Cortex of kidney (tissue), 1 donor: ENCODE measurements at places on chromosomes 7 and 10.

GRCh38 chr10:1638889-1639419, 98.4 kb downstream of the ADARB2 start:
- DNase-seq = no peak

DNA sequence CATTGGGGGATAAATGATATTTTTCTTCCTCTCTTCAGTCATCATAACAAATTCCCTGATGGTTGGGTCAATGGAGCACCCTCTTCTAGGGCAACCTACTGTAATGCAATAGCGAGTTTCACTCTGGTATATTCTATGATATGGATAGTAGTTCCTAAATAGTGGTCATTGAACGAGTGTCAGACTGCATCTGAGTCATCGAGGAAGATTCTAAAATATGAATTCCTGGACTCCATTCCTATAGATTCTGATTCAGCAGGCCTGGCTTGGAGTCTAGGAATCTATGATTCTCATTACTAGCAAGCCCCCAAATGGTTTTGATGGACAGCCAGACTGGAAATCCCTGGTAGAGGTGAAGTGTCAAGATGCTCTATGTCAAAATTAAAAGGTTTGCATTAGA, 254.5 kb downstream of the BUB3 start:
- no peak for DNase-seq

DNA sequence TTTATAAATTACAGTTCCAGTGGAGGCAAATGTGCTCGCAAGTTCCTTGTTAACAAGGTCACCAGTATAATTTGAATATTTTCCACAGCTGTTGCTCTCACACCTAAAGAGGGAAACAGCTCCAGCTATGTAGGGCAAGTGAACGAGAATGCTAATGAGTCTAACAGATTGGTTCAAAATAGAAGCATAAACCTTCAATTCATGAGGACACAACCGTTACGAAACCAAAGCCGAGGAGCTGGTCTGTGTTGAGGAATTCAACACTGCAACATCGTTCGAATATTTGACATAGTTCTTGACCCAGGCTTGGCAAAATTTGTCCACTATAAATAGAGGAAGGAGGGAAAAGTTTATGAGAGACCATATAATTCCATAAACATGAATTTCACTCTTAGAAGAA, 161.3 kb downstream of the KLF6 start:
- DNase-seq = no peak

DNA sequence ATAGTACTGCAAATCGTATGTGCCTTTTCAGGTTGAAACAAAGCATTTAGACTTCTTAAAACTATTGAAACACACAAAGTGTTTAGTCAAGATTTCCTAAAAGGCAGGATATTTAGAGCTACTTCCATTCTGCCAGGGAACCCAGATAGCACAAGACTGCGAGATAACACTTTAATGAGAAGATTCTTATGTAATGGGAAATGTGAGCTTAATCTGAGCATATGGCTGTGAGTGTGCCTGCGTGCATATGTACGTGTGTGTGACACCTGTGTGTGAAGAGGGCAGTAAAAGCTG, 14.3 kb upstream of the JCAD start:
- DNase-seq = no peak

- no peak for DNase-seq
Measured at GRCh38 chr7:144818511-144818910, 17.3 kb downstream of the TPK1 start.

DNA sequence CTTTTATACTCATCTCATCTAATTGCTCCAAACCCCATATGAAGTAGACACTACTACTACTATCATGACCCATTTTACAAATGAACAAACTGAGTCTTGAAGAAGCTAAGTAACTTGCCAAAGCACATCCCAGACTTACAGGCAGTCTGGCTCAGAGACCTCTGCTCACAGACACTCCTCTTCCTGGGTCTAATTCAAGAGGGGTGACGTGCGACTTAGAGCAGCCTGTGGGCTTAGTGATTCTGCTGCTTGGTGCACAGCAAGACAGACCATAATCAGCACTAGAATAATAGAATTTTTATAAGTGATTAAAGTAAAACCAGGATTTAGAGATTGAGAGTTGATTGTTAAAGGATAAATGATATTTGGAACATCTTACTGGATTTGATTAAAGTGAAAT, 750.8 kb downstream of the AUTS2 start:
- DNase-seq = no peak

GRCh38 chr7:116227678-116228239, 17.4 kb downstream of the TES start:
- DNase-seq = no peak

- DNase-seq = no peak
Measured at GRCh38 chr7:44415510-44415909, 74.9 kb downstream of the NUDCD3 start.

DNA sequence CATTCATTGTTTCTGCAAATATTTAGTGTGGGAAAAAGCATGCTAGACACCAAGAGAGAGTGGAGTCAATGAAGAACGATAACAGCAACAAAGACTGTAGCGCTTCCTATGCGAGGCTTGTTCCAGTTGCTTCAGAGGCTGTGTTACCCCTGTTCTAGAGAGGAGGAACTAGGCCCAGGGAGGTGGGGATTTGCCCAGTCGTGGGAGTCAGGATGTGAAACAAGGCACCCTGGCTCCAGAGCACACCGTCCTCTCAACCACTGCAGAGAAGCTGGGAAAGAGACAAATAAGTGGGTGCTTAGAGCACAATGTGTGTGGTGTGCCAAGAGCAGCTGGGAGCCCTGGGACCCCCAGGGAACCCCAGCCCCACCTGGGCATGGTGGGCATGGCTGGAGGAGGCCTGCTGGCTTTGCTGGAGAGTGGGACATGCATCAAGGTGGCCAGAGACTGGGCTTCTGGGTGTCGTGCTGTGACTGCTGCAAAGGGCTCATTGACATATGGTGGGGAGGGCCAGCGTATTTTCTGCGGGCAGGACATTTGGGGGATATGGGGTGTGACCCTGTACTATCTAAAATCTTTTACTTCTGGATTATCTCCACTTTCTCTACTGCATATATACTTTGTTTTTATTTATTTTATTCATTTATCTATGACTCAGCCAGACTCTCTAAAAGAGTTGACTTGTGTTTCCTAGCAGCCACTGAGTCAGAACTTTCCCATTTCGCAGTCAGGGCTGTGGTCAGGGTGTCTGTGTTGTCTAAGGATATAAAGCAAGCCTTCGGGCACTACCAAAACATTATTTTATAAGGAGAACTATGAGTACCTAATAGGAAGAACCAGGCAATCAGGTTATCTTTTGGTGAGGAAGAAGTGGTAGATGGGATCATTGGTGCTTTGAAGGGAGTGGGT, 95.4 kb downstream of the TCF7L2 start:
- DNase-seq = no peak

- no peak for DNase-seq
Measured at GRCh38 chr10:70925377-70926225, 37.2 kb upstream of the PCBD1 start.

DNA sequence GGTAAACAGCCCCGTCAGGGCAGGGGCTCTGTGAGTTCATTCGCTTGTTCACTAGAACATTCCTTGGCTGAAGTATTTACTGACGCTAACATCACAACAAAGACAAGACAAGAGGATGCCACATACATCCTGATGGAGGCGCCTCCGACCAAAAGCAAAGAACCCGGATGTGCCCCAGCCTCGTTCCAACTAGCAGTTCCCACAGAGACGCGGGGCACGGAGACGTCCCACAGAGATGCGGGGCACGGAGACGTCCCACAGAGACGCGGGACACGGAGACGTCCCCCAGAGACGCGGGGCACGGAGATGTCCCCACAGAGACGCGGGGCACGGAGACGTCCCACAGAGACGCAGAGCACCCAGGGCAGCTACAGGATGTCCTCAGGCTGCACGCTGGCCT, 35.4 kb upstream of the CFAP46 start:
- DNase-seq = no peak

GRCh38 chr10:5305374-5305773, 59.4 kb upstream of the UCN3 start:
- DNase-seq = no peak

DNA sequence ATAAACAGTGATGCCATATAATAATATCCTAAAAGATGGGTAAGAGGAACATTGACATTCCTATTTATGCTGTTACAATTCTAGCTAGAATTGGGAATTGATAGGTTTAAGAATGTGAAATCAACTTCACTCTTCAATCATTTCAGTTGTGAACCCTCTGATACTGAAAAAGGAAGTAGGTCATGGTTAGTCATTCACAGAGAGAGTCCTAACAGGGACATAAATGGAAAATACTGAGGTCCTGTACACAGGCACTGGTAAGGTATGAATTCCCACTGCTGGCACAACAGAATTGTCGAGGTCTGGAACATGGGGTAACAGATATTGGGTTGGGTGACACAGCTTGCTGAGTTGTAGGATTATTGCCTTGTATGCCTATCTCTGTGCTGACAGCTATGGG, 289.4 kb upstream of the LRRN3 start:
- no peak for DNase-seq

- DNase-seq = no peak
Measured at GRCh38 chr7:26136831-26137230, 15.2 kb upstream of the NFE2L3 start.

GRCh38 chr10:37478381-37478780, 353.0 kb downstream of the ANKRD30A start:
- no peak for DNase-seq

DNA sequence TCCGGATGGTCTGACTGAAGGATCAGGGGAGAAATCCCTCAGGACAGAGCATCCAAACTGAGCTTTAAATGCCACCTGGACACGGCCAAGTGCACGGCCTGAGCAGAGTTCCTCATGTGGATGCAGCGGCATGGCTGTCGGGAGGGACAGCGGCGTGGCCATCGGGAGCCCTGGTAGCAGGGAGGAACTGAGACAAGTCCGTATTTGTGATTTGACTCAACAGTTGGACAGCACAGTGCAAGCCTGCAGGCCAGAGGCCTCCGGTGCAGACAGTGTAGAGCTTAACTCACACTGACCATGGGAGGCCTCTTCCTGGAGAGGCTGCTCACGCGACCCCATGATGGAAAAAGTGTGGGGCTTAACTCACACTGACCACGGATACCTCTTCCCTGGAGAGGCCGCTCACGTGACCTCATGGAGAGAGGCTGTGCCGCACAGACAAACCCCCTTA, 207.4 kb downstream of the DIP2C start:
- DNase-seq = no peak

DNA sequence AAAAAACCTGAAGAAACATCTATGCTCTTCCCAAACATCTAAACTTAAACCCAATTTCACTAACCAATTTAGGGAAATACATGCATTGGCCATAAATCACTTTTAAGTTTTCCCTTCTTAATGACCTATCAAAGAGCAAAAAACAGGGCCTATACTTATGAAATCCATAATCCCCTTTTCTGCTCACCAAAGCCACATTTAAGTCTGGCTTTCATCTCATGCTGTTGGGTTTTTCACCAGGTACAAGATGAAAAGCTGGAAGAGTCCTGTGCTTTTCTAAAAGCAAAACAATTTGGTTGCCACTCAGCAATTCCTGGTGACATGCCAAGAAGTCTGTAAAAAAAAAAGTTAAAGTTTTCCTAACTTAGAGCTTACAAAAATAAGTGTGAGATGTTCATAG, 92.6 kb downstream of the HPSE2 start:
- no peak for DNase-seq

DNA sequence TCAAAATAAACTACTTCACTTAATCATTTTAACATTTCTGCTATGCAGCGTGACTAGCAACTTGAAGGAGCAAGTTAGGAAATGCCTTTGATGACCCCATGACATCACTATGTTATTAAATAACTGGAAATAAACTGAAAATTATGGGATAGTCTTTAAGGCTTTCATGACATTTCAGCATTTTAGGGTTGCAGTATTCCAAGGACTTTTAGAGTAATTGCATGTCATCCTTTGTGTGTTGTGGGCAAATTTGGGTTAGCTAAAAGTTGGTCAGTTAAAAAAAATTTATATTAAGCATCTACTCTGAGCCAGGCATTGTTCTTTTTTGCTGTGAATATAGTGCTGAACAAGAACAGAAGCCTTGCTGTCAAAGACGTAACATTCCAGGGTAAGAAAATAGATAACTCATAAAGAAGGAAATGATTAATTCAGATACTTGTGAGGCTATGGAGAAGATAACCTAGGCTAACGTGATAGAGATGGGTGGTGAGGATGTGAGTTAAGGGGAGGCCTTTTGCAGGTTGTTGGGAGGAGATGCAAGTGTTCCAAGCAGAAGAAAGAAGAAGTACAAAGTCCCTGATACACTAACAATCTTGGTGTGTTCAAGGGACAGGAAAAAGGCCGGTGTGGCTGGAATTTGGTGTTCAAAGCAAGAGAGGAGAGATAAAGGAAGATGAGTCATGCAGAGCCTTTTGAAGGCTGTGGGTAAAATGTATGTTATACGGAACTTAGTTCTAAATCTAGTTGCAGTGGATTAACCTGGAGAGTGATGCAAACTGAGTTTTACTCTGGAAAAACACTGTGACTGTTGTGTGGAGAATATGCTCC, 610.2 kb downstream of the AUTS2 start:
- DNase-seq = no peak

- no peak for DNase-seq
Measured at GRCh38 chr7:47149208-47149839, 432.6 kb downstream of the TNS3 start.

DNA sequence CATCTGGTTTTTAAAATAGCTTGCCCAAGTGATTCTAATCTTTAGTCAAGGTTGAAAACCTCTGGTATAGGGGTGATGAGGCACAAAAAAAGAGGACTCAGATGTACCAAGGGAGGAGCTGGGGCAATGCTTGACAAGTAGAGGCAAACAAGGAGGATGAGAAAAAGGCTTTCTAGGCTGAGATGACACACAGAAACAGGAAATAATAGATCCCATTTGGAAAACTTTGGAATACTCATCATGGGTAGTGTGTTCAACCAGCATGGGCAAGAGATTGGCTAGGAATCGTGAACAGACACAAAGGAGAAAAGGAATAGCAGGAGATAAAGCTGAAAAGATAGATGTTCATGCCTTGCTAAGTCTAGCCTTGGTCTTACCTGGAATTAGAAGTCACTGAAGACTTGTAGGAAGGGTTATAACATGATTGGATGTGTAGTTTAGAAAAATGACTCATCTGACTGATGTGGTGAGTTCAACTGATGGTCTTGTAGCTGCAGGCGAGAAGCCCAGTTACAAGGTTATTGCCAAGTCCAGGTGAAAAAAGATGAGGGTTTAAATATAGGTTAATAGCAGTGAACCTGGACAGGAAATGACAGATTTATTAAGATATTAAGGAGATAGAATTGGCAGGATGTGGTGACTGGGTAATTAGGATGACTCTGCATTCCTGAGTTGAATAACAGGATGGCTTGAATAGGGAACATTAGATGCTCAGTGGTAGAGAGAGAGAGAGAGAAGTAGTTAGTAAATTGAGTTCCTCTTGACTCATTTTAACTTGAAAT, 214.0 kb upstream of the LRGUK start:
- no peak for DNase-seq

GRCh38 chr10:102918817-102919245, 737 bp downstream of the CNNM2 start:
- DNase-seq = no peak

- no peak for DNase-seq
Measured at GRCh38 chr7:98284335-98285036, 3.0 kb downstream of the BRI3 start.

DNA sequence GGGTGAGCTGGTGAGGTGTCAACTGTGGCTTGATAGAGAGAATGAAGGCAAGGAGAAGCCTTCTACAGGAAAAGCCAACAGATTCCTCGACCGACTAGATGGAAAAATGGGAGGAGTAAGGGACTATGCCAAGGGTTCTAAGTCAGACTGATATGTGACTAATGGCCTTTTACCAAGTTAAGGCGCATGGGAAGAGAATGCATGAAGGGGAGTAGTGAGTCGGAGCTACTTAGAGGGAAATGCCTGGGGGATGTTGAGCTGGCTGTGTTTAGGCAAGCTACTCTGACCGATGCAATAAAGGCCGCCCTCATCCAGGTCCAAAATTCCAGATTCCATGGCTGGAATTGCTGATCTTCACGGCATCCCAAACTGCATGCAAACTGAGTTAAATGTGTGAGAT, 48.2 kb downstream of the APBB1IP start:
- DNase-seq = no peak
